ENCODE measurements at places on chromosomes 12 and 14.

GRCh38 chr12:12439636-12440035 is 82.8 kb downstream of the BORCS5 start:
- no peak for DNase-seq

DNA sequence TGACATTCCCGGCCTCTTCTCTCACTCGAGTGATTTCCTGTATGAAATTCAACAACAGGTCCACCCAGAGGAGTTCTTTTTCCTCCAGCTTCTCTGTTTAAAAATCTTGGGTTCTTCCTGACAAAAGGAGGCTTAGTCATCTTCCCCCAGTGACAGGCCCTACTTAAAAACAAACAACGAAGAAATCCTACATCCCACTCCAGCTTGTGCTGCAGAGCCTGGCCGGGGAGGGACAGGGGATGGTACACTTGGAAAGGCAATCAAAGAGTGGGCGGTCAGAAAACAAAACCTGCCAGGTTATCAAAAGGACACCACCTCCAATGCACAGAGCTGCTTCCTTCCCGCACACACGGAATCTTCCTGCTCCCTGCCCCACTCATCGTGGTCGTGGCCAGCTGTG is 101.3 kb downstream of the CACNA1C start:
- no peak for DNase-seq

DNA sequence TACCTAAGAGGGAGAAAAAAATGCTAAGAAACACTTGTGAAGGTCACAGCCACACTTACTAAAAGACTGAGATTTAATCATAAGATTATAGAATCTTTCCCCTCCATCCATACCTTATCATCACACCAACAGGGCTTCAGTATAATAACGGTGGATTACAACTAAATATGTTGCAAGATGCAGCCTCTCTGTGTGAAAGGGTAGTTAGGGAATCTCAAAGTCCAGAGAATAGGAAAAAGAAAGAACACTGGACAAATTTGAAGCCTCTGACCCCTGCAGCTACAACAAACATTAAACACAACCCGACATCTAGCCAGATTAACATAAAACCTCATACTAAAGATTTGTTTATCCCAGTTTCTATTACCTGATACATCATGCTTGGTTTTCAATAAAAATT is 181.0 kb downstream of the C12orf42 start:
- DNase-seq, result no peak

- DNase-seq, result no peak
Measured at GRCh38 chr12:50249464-50250182, 33.7 kb downstream of the LIMA1 start.

- no peak for DNase-seq
Measured at GRCh38 chr12:127363392-127363791, 903.6 kb upstream of the TMEM132C start.

All from stimulated activated CD8-positive, alpha-beta memory T cell treated with anti-CD3 and anti-CD28 coated beads, Interleukin-15, amount 100 ng/mL, for 1 hour (primary cell).